ENCODE measurements at places on chromosomes 2 and 18.

GRCh38 chr18:11078491-11078890 is 70.9 kb downstream of the PIEZO2 start:
- DNase-seq = no peak

- DNase-seq = no peak
Observed at GRCh38 chr2:9596621-9597311, 34.0 kb downstream of the YWHAQ start.

- DNase-seq = no peak
Observed at GRCh38 chr2:152336854-152337510, 2.0 kb downstream of the FMNL2 start.

DNA sequence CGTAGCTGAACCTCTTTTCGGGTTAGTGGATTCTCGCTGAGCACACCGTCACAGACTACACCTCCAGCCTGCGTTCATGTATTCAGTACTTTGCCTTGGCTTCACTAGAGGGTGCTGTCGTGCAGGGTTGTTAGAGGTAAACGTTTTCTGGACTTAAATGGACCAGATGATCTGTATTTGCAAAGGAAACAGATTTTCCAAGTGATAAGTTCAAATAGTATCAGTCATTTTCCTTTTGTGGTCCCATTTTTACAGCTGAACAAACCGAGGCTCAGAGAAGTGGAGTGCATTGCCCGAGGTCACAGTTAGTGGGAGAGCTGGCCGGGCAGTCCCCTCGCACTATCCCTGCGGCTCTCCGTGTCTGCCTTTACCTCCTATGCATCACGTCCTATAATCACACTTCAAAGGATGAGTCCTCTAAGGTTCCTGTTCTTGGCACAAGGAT is 125.9 kb downstream of the MAP4K4 start:
- DNase-seq = no peak

DNA sequence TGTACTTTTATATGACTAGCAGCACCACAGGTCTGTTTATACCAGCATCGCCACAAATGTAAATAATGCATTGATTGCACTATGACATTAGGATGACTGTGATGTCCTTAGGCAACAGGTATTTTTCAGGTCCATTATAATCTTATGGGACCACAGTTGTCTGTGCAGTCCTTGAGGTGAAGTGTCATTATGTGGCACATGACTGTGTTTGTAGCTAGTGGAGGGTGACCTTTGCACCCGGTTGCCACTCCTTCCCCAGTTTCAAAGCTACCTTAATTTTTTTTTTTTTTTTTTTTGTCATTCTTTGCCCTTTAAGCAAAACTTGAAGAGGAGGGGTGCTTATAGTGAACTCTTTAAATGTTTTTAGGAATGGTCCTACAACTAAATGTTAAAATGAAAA is 386.4 kb downstream of the THSD7B start:
- DNase-seq = no peak

DNA sequence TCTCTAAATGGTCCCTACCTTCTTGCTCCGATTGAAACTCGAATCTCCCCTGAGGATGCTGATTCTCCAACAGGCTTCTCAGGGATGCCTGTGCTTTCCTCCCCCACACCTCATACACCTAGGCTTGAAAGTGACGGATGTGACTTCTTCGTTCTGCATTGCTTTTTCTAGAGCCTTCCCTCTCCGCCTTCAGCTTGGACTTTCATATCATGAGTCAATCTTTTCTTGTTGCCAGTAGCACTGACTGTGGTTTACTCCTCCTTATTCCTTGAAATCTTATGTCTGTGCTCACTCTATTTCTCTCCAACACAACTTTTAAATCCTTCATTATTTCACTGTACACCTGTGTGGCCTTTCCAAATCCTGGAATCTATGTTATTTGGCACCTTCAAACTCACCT is 451.4 kb downstream of the TMX3 start:
- no peak for DNase-seq

- no peak for DNase-seq
Observed at GRCh38 chr18:58045242-58046092, 1.4 kb downstream of the NEDD4L start.

GRCh38 chr2:241729868-241730267 is 4.6 kb upstream of the D2HGDH start:
- DNase-seq = no peak

- DNase-seq = no peak
Observed at GRCh38 chr2:109260886-109261700, 132.1 kb downstream of the SH3RF3 start.

DNA sequence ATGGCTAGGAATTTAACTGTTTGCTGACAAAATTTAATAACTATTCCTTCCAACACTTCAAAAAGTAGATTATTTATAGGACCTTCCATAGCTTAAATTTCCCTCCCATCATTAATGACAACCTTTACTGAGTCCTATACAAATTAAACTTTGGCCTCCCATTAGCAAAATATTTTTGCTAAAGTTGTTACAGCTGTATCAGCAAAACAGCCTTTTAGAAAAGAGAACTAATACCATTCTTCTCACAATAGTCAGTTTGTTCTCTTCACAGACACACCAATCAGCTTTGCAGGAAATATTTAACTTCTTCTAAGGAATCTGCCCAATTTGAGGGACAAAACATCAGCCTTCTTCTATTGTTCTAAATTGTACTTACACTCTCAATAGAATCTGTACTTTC is 12.0 kb upstream of the GCFC2 start:
- DNase-seq = no peak

DNA sequence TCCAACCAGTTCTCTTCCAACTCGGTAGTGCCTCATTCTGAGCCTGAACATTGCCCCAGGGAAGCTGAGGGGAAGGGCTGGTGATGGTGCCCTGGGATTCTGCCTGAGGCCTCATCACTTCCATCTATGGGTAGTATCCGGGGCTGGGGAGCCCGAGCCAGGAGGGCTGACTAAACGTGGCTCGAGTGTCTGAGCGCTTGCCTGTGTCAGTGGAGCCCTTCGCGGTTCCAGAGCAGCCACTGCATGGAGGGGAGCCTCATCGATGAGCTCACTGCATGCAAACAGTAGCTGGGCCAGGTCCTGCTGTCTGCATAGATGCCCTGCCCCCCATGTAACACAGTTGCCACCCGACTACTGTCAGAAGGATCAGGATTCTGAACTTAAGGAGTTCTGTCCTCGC is 129.3 kb downstream of the GLI2 start:
- peak; percentile 69 for DNase-seq

GRCh38 chr2:44543773-44544725 is 182.3 kb downstream of the CAMKMT start:
- no peak for DNase-seq

DNA sequence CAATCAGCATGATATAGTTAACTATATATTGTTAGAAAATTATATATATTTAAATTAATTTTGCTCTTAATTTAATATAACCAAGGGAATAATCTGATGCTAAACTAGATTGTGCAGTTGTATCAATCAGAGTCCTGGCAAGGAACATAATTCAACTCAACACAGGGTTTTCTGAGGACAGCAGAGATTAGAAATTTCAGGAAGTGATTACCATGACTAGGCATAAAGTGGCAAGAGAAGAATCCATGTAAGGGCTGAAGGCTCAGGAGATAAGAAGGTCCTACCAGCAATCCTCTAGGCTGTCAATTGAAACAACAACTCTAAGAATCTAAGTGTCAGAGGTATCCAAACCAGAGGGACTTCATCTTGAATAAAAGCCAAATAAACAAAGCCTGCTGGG is 807.8 kb downstream of the DSC3 start:
- DNase-seq = no peak

DNA sequence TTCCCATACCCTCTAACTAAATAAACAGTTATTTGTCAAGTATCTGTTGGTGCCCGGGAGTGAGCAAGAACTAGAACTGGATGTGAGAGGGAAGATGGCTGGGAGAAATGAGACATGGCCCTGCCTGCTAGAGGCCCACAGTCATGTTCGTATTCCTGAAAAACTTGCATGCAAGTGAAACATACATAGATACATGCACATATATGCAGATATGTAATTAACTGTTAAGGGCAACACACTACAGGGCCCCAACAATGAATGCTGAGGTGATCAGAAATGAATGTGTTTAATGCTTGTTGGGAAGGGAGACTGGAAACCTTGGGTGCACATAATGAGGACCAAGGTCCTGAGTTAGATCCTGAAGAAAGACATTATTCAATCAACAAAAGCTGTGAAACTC is 49.8 kb downstream of the ADD2 start:
- no peak for DNase-seq

DNA sequence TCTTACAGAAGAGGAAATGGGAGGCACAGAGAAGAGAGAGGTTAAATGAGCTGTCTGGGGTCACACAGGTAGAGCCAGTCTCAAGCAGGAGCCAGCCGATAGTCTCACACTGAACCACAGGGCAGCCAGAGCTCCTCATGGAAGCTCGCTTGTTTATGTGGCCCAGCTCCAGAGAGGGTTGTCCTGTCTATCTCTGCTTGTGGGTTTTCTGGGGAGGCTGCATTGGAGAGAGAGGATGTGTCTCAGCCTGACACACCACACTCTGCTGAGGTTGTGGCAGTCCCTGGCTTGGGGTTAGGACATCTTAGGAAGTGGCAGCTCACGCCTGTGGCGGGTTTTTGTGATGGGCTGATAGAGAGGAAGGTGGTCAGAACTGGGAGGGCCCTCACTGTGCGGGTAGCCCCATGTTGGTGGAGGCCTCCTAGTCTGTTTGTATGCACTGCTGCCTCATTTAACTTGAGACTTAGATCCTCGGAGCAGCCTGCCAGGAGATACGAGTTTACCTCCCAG is 52.3 kb downstream of the TCF7L1 start:
- no peak for DNase-seq

DNA sequence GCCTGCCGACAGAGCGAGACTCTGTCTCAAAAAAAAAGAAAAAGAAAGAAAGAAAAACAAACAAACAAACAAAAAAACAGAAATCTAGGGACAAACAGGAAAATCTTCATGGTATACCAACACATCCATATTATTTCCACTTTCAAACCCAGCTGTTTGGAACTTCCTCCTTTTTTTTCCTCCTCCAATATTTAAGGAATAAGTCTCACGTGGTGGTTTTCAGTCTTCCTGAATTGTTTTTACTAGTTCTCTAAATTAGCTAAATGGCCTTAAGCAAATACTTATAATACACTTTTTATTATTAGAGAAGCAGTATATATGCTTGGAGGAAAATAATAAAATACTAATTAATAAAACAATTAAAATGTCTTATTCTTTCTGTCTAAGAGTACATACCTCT is 48.7 kb upstream of the GLS start:
- DNase-seq = no peak

DNA sequence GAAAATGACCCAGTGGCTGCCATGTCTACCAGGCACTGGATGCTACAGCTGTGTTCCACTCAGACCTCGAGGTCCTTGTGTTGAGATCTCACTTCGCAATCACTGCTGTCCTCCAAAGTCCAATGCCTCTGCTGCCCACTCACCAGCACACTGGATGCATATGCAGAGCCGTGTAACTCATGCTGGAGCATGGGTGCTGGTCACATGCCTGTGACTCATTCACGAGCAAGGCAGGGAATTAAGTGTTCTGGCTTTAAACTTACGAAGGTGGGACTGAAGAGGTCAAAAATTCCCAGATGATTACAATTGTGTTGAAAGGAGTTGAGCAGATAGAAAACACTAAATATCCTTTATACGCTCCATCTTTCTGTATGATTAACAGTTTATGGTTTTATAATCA is 417.5 kb downstream of the NUP35 start:
- no peak for DNase-seq

DNA sequence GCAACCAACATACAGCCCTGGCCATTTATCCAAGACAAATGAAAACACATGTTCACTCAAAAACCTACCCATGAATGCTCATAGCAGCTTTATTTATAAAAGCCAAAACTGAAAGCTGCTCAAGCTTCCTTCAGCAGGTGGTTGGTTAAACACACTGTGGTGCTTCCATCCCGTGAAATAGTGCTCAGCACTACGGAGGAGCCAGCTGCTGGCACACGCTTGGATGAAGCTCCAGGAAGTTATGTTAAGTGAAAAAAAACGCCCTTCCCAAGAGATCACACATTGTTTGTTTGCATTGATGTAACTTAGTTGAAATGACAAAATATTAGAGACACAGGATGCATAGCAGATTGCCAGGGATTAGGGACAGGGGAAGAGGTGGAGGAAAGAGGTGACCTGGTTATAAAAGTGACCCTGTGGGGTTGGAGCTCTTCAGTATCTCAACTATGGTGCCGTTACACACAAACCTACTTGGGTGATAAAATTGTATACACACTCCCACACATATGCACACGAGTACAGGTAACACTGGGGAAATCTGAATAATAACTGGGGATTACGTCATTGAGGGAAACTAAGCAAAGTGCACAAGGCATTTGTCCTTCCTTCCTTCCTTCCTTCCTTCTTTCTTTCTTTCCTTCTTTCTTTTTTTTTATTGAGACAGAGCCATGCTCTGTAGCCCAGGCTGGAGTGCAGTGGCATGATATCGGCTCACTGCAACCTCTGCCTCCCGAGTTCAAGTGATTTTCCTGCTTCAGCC is 6.2 kb upstream of the ALPG start:
- DNase-seq = no peak
